ENCODE measurements at places on chromosomes 5 and 9. TPM values are rescaled to one million over a fixed set of nuclear protein-coding genes. Genes with fewer than 3 reads are reported as not detected.

FBP2 gene
- total RNA-seq, result 0.54 TPM

SEMA4D gene
- total RNA-seq, result 24.1 TPM

CTNNA1 gene
- 322 TPM for total RNA-seq

FOXD4L3 gene
- total RNA-seq, result not detected

DOCK2 gene
- 7.9 TPM for total RNA-seq

EIF4EBP3 gene
- 11.7 TPM for total RNA-seq

CLIC3 gene
- total RNA-seq, result 1.1 TPM

EPB41L4A gene
- 21.5 TPM for total RNA-seq

EPB41L4B gene
- 8.1 TPM for total RNA-seq

AQP7 gene
- 147 TPM for total RNA-seq

ALDH1A1 gene
- total RNA-seq, result 25.7 TPM

PDCD1LG2 gene
- 3.3 TPM for total RNA-seq

FAM221B gene
- total RNA-seq, result not detected

C9orf50 gene
- not detected for total RNA-seq

PCDHAC2 gene
- 0.30 TPM for total RNA-seq

RGS7BP gene
- total RNA-seq, result 6.5 TPM

DDX4 gene
- not detected for total RNA-seq

NIM1K gene
- 0.14 TPM for total RNA-seq

PLCXD3 gene
- total RNA-seq, result 76.6 TPM

ANKS6 gene
- total RNA-seq, result 4.4 TPM

ACTBL2 gene
- total RNA-seq, result not detected

ADAMTSL1 gene
- total RNA-seq, result 1.9 TPM

ANKRD34B gene
- not detected for total RNA-seq

ADCY2 gene
- total RNA-seq, result 0.19 TPM

ANKRD33B gene
- 4.1 TPM for total RNA-seq

CREBRF gene
- 23.9 TPM for total RNA-seq

LCN9 gene
- not detected for total RNA-seq

ORM1 gene
- total RNA-seq, result 0.51 TPM

SPINK6 gene
- not detected for total RNA-seq

IL17B gene
- total RNA-seq, result not detected

GNAQ gene
- total RNA-seq, result 15.9 TPM

LSM11 gene
- total RNA-seq, result 1.5 TPM

RNF183 gene
- not detected for total RNA-seq

PLEKHG4B gene
- total RNA-seq, result not detected

F2RL2 gene
- total RNA-seq, result 0.14 TPM

TAF11L6 gene
- total RNA-seq, result not detected

ZBTB26 gene
- total RNA-seq, result 4.6 TPM

PCDH1 gene
- 21.0 TPM for total RNA-seq

ZNG1A gene
- 13.2 TPM for total RNA-seq

SLC4A9 gene
- total RNA-seq, result not detected

SLC35D2 gene
- 14.7 TPM for total RNA-seq

ZNF608 gene
- 9.3 TPM for total RNA-seq

PCDHA1 gene
- not detected for total RNA-seq

RGS3 gene
- 139 TPM for total RNA-seq

DBH gene
- total RNA-seq, result not detected

SOX30 gene
- 0.19 TPM for total RNA-seq

Measured in Right ventricle myocardium inferior (tissue), 1 donor.